ENCODE measurements at places on chromosomes 12 and 14. TPM values are rescaled to one million over a fixed set of nuclear protein-coding genes. Genes with fewer than 3 reads are reported as not detected.

GRCh38 chr12:6072302-6072752, 52.1 kb downstream of the VWF start:
- H3K4me1 ChIP-seq: peaks cover 32% of the 10 kb centered on the region
- DNase-seq: no peak
- no peak overlapping the region for H3K4me3 ChIP-seq
- H3K27ac ChIP-seq: no peak overlapping the region
- H3K36me3 ChIP-seq: no peaks in the 10 kb centered on the region
- H3K27me3 ChIP-seq: peaks cover 23% of the 10 kb centered on the region

The DLK1 gene
- total RNA-seq: not detected

- peak overlapping the region; percentile 78 for H3K27ac ChIP-seq
- DNase-seq: no peak
- H3K27me3 ChIP-seq: no peaks in the 10 kb centered on the region
- peaks cover 55% of the 10 kb centered on the region for H3K4me1 ChIP-seq
Observed at GRCh38 chr14:24437020-24437735, 5.4 kb downstream of the SDR39U1 start.

The CCDC177 gene
- not detected for total RNA-seq

DNA sequence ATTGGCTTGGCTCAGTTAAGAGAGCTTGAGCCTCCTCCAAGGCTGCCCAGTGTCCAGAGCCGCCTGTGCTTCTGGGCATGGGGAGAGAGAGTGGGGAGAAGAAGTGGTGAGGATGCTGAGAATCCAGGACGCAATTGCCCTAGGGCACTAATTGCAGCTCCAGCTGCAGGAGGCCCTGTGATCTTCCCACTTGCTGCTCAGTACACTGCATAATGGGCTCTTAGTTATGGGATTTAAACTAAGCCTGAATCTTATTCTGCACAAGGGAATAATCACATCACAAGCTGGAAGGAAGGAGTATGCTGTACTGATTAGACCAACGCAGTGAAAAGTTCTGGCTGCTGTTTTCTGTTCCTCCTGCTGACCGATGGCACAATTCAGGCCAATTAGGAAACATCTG, 101.0 kb upstream of the PRMT8 start:
- H3K27ac ChIP-seq: no peak overlapping the region
- H3K27me3 ChIP-seq: peaks cover 10% of the 10 kb centered on the region
- DNase-seq: no peak
- H3K36me3 ChIP-seq: no peaks in the 10 kb centered on the region
- H3K4me1 ChIP-seq: no peaks in the 10 kb centered on the region
- no peak overlapping the region for H3K4me3 ChIP-seq
